ENCODE measurements at places on chromosomes 1 and 21.

GRCh38 chr1:224192082-224192788 is 9.2 kb downstream of the DEGS1 start:
- no peak for DNase-seq

DNA sequence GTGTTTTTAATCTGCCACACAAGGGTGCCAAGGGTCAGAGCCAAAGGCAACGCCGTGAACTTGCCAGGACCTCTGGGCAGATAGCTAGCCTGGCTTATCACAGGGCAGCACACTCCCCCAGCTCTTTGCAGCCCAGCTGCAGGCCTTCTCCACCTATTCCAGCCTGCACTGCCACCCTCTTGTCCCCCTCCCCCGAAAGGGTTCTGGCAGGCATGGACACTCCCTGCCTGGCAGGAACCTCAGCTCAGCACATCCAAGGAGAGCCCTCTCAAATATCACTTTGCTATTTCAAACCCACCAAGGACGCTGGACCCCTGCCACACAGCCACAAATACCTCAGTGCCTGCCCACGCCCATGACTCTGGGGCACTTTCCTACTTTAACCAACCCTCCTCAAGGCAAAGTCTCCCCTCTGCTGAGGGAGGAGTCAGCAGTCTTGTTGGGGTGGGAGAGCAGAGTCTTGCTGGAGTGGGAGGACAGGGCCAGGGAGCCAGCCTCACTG is 9.1 kb downstream of the SSBP3 start:
- DNase-seq, result no peak

DNA sequence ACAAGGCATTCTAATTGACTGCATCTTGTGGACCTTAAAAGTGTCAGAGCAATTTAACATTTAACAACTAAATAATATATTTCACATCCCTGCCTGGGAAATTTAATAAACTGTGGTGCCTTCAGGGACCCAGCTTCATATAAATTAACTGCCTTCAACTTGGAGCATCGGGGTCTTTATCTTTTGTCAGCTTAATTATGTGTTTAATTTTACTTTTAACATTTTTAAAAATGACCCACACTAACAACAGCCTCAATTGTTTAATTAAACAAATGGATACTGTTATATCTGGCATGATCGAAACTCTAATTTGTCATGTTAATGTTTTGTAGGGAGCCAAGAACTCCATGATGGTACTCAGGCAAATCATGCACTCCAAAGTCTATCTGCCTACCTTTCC is 389.3 kb upstream of the BEND5 start:
- DNase-seq, result no peak

DNA sequence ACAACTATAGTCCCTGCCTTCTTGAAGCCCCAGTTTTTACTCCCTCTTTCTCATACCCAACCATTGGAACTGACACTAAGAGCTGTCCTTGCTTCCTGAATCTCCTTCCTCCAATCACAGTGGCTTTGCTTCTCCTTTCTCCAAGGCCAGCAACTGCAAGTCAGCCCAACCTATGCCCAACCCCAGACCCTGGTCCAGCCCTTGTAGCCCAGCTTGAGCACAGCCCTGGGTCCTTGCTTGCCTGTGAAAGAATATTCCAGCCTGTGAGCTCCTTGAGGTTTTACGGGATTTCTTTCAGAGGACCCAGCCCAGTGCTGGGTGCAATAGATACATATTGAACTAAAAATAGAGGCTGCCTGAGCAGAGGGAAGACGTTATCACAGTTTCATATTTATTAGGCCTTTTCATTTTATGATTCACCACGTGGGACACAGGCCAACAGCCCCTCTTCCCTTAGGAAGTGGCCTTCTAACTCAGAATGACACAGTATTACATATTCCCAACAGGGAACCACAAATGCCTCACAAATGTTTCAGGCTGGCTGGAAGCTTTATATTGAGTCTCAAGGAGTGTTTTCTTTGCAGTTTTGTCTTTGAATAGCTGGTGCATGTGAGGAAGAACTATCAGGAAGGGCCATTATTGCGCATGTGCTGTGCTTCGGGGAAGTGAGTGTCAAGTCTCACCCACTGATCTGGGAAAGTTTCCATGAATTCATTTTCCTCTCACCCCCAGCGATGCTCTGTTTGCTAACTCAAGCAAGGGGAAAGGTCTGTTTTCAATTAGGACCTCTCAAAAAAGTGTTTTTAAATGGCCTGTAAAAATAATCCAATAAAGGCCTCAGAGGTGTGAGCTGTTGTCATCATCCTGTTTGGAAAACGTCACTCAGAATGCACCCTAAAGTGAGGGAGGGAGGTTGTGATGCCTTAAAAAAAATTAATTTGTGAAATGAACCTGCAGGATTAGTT is 92.3 kb upstream of the NFIA start:
- no peak for DNase-seq

GRCh38 chr1:23570001-23570691 is 10.8 kb upstream of the ID3 start:
- DNase-seq, result no peak

- no peak for DNase-seq
Observed at GRCh38 chr1:229553621-229554130, 4.8 kb downstream of the ABCB10 start.

- DNase-seq, result peak; percentile 50
Observed at GRCh38 chr1:166166698-166167571, at the start of gene FAM78B. TSS of gene FAM78B (minus strand) at chr1:166167001. CDS start at chr1:166166248, 753 bp downstream.

DNA sequence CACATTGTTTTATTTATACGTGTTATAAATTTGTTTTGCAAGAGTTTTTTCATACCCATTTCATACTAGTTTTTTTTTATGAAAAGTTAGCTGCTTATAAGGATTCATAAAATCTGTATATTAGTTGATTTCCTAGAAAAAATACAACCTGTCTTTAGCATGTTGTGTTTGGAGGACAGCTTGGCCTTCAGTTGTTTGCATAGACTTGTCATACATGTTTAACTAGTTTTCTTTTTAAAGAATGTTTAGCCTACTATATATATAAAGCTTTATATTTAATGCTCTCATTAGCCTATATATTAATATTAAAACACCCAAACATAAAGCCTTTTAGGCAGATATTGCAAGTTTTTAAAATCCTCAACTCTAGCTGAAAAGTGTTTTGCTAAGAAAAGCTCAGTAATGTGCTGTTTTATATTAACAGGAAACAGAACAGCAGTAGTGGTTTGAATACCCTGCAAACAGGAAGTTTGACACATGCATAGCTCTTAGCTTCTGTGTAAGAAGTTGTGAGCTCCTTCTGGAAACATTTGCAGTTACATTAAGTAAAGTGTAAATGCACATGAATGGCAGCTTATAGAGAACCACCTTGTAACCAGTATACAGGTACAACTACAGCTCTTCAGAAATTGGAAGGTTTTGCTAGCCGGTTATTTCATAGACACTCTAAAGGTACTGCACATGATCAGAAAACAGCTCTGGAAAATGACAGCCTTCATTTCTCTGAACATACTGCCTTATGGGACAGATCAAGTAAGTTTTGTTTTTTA is at the start of gene PRKACB:
Gene PRKACB (plus strand): TSS at position 476 of the 770 bp plus-strand sequence. CDS start 91 bp downstream, at position 567.
- no peak for DNase-seq

GRCh38 chr21:31182231-31183140 is 144.2 kb upstream of the KRTAP19-8 start:
- DNase-seq, result no peak

GRCh38 chr1:200345520-200345919 is 64.3 kb downstream of the ZNF281 start:
- no peak for DNase-seq

DNA sequence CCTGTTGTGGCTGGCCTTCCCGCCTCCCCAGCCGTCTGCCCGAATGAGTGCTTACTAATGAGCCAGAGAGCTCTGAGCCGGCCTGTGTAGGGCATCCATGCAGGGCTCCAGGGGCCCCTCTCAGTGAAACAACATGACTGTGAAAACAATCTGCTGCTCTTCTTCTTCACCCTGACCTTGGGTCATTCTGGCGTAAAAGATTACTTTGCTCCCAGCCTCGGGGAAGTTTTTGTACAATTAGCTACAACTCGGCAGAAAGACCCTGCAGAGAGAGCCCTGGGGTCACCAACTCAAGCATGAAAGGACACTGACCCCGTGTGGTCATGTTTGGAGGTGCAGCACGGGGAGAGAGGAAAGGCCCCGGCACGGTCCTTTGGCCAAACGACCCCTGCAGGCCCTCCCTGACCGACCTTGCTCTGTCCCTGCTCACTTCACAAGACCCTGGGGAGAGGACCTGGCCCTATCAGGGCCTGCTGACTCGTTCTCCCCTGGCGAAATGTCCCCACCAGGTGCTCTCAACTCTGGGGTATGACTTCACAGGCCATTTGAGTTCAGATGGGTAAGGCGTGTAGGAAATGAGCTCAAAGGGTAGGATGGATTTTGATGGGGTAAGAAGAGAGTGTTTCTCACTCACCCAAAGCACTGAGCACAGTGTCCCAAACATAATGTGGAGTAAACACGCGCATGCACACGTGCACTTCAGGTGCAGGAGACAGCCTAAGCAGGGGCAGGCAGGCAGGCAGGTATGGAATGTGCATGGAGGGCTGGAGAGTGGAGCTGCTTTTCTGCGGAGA is 22.9 kb upstream of the FAM20B start:
- DNase-seq, result peak; percentile 4

GRCh38 chr1:10539411-10540043 is 64.8 kb downstream of the PEX14 start:
- DNase-seq, result no peak

- no peak for DNase-seq
Observed at GRCh38 chr1:9426291-9426711, 113.0 kb upstream of the SLC25A33 start.

- DNase-seq, result no peak
Observed at GRCh38 chr1:198556971-198557370, 16.5 kb upstream of the ATP6V1G3 start.

DNA sequence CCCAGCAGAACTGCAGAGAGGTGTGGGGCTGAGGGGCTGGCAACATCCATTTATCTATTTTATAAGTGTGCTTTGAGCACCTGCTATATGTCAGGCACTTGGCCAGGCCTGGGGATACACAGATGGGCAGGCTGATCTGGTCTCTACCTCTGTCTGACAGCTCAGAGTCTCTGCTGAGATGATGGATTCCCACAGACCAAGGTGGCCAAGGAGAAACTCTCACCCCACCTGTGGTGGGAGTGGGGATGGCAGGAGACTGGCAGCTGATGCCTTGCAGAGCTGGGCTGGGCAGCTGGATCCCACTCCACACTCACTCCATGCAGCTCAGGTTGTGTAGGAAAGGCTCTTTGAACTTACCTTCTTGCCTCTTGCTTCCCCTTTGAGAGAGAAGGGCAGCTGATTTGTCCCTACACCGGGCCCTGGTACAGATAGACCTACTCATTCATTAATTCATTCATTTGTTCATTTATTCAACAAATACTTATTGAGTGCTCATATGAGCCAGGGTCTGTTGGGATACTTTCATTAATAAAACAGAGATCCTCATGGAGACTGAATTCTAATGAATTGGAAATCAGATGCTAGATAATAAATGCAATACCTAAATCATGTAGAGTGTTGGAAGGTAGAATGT is 9.0 kb downstream of the ADORA1 start:
- DNase-seq, result no peak

GRCh38 chr1:168348146-168348709 is 67.6 kb downstream of the TBX19 start:
- no peak for DNase-seq

DNA sequence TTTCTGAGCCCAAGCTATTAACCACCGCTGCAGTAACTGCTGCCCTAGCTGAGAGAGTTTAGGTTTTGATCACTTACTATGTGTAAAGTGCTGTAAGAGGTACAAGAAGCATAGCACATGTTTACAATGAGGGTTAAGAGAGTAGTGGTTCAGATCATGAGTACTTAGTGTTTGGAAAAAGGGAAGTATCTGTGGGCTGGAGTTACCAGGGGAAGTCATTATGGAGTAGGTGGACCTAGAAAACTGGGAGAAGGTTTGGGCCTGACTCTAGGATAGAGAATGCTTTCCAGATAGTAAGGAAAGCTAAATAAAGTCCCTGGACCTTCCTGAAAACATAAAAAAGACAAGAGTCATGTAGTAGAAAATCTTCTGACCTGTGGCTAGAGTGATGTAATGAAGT is 149.6 kb upstream of the PLXNA2 start:
- no peak for DNase-seq

GRCh38 chr21:39029086-39029755 is 154.0 kb downstream of the PSMG1 start:
- DNase-seq, result no peak

- no peak for DNase-seq
Observed at GRCh38 chr1:14923727-14924452, 229.7 kb upstream of the TMEM51 start.

DNA sequence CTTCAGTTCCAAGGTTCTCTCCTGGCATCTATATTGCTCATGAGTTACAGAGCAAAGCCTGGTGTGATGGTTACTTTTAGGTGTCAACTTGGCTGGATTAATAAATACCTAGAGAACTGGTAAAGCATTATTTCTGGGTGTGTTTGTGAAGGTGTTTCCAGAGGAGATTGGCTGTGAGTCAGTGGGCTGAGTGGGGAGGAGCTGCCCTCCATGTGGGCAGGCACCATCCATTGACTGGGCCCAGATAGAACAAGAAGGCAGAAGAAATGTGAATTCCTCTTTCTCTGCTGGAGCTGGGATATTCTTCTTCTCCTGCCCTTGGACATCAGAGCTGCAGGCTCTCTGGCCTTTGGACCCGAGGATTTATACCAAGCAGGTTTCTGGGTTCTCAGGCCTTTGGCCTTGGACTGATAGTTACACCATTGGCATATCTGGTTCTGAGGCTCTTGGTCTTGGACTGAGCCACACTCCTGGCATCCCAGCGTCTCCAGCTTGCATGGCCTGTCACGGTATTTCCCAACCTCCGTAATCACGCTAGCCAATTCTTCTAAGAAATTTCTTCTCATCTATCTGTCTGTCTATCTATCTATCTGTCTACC is 44.5 kb downstream of the B3GALT5 start:
- DNase-seq, result no peak

DNA sequence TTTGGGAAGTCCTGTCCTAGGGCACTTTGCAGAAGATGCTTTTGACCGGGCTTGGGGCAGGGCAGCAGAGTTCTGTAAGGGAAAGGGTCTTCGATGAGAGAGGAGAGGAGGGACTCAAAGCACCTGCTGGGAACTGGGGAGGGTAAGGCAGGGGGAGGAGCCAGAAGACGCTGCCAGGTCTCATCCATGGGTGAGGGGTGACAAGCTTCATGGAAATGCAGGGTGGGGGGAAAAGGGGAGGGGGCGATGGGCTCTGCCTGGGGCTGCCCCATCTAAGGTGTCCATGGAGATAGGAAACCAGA is 20.9 kb upstream of the C2CD2 start:
- DNase-seq, result no peak

GRCh38 chr1:17163789-17164666 is 40.9 kb upstream of the PADI1 start:
- no peak for DNase-seq

GRCh38 chr1:63087966-63088365 is 234.4 kb upstream of the FOXD3 start:
- peak; percentile 9 for DNase-seq

Measured in NCI-H748 treated with DMSO at 0.1 percent for 48 hours (cell line).